ENCODE measurements at places on chromosomes 3 and 15.

- H3K27me3 ChIP-seq: no peaks in the 10 kb centered on the region
- no peak overlapping the region for H3K27ac ChIP-seq
- peaks cover 25% of the 10 kb centered on the region for H3K4me1 ChIP-seq
- H3K4me3 ChIP-seq: no peak overlapping the region
Observed at GRCh38 chr15:40243126-40243810, 4.4 kb downstream of the PAK6 start.

- H3K27ac ChIP-seq: no peak overlapping the region
- H3K27me3 ChIP-seq: no peaks in the 10 kb centered on the region
- no peak for DNase-seq
- H3K36me3 ChIP-seq: no peaks in the 10 kb centered on the region
- H3K4me3 ChIP-seq: no peak overlapping the region
Observed at GRCh38 chr15:61524086-61524485, 295.0 kb upstream of the RORA start.

- no peak overlapping the region for H3K4me3 ChIP-seq
- no peaks in the 10 kb centered on the region for H3K27me3 ChIP-seq
- no peaks in the 10 kb centered on the region for H3K36me3 ChIP-seq
- H3K27ac ChIP-seq: no peak overlapping the region
- DNase-seq: no peak
Observed at GRCh38 chr3:35789042-35789831, 149.9 kb downstream of the ARPP21 start.

DNA sequence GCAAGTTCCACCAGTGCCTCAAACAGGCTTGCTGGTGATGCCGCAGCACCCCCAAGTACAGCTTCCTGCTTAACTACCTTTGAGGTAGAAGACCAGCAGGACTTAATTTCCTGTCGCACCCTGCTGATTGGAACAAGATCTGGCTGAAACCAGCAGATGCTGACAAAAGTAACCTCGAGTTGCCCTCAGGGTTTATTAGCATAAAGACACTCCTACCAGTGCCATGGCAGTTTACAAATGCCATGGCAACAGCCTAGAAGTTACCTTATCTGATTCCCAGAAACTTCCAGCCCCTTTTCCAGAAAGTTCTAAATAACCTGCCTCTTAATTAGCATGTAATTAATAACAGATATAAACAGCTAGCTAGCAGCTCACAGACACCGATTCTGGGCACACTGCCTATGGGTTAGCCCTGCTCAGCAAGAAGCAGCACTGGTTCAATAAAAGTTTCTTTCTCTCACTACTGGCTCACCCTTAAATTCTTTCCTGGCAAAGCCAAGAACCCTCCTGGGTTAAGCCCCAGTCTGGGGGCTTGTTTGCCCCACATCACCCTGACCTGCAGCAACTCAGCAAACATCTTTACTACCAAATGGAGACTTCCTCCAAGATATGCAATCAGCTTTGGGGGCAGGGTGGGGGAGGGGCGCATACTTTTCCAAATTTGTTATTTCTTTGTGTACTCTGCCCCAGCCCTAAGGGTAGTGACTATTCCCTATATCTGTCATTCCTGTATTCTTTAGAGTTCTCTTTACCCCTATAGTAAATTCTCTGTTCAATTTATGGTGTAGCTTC lies 54.2 kb downstream of the MAP4 start:
- H3K4me3 ChIP-seq: no peak overlapping the region
- H3K27me3 ChIP-seq: no peaks in the 10 kb centered on the region
- H3K36me3 ChIP-seq: no peaks in the 10 kb centered on the region
- DNase-seq: no peak
- no peak overlapping the region for H3K27ac ChIP-seq

- no peak overlapping the region for H3K27ac ChIP-seq
- no peaks in the 10 kb centered on the region for H3K27me3 ChIP-seq
- no peak for DNase-seq
- no peaks in the 10 kb centered on the region for H3K4me1 ChIP-seq
Observed at GRCh38 chr3:146148468-146148931, 12.5 kb downstream of the PLOD2 start.

DNA sequence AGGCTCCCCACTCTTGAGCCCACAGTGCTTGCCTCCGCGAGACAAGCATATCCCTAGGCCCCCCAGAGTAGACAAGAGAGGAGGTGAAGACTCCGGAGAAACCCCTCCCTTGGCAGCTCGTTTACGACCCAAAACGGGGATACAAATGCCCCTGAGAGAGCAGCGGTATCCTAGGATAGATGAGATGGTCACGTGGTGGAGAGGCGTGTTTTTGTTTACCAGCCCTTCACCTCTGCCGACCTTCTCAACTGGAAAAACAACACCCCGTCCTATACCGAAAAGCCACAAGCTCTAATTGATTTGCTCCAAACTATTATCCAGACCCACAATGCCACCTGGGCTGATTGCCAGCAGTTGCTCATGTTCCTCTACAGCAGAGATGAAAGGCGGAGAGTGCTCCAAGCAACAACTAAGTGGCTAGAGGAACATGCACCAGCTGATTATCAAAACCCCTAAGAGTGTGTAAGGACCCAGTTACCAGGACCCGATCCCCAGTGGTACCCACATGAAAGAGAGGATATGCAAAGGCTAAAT lies 99.5 kb upstream of the OSBPL11 start:
- H3K4me3 ChIP-seq: no peak overlapping the region
- no peaks in the 10 kb centered on the region for H3K4me1 ChIP-seq
- no peaks in the 10 kb centered on the region for H3K27me3 ChIP-seq
- no peak for DNase-seq
- no peak overlapping the region for H3K27ac ChIP-seq

GRCh38 chr3:5757213-5757804 lies 569.8 kb downstream of the EDEM1 start:
- no peaks in the 10 kb centered on the region for H3K4me1 ChIP-seq
- H3K36me3 ChIP-seq: no peaks in the 10 kb centered on the region
- H3K27ac ChIP-seq: no peak overlapping the region
- no peak for DNase-seq

- no peaks in the 10 kb centered on the region for H3K36me3 ChIP-seq
- H3K4me3 ChIP-seq: no peak overlapping the region
- DNase-seq: no peak
- no peaks in the 10 kb centered on the region for H3K27me3 ChIP-seq
- H3K27ac ChIP-seq: no peak overlapping the region
Observed at GRCh38 chr3:128395500-128396162, 71.1 kb downstream of the DNAJB8 start.

GRCh38 chr3:104606812-104607211 lies 759.9 kb upstream of the ALCAM start:
- H3K36me3 ChIP-seq: no peaks in the 10 kb centered on the region
- no peak for DNase-seq
- H3K4me1 ChIP-seq: no peaks in the 10 kb centered on the region
- no peak overlapping the region for H3K27ac ChIP-seq
- no peaks in the 10 kb centered on the region for H3K27me3 ChIP-seq
- no peak overlapping the region for H3K4me3 ChIP-seq

GRCh38 chr15:51243774-51244173 lies 94.6 kb downstream of the CYP19A1 start:
- H3K36me3 ChIP-seq: no peaks in the 10 kb centered on the region
- no peaks in the 10 kb centered on the region for H3K4me1 ChIP-seq
- no peaks in the 10 kb centered on the region for H3K27me3 ChIP-seq
- H3K4me3 ChIP-seq: no peak overlapping the region
- DNase-seq: no peak

- H3K27ac ChIP-seq: peak overlapping the region; percentile 78
- H3K27me3 ChIP-seq: 0 out of 2 replicates have a peak, but pooled peaks cover 3% of the 10 kb centered on the region
- no peak overlapping the region for H3K4me3 ChIP-seq
- no peaks in the 10 kb centered on the region for H3K36me3 ChIP-seq
- H3K4me1 ChIP-seq: peaks cover 43% of the 10 kb centered on the region
Observed at GRCh38 chr15:69595009-69595791, 142.6 kb downstream of the RPLP1 start.

- peak; percentile 79 for DNase-seq
- H3K4me3 ChIP-seq: peak overlapping the region; percentile 82
- no peaks in the 10 kb centered on the region for H3K36me3 ChIP-seq
- no peak overlapping the region for H3K27ac ChIP-seq
- no peaks in the 10 kb centered on the region for H3K4me1 ChIP-seq
Observed at GRCh38 chr15:100849021-100849854, 30.4 kb upstream of the ALDH1A3 start.

DNA sequence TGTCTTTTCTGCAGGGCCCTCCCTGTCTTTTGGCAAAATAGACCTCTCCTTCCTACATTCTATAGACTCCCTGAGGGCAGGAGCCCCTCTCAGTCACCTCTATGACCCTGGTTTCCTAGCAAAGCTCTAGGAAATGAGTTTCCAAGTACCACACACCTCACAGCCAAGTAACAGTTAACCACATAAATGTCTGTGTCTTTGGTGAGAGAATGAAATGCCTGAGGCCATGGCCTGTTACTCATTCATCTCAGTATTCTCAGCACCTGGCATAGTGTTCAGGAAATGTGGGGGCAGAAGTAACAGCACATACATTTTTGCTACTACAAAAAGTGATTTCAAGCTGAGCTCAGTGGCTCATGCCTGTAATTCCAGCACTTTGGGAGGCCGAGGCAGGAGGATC lies 21.0 kb downstream of the RFT1 start:
- no peak for DNase-seq
- no peaks in the 10 kb centered on the region for H3K4me1 ChIP-seq
- H3K27ac ChIP-seq: no peak overlapping the region
- no peaks in the 10 kb centered on the region for H3K27me3 ChIP-seq
- H3K36me3 ChIP-seq: no peaks in the 10 kb centered on the region

DNA sequence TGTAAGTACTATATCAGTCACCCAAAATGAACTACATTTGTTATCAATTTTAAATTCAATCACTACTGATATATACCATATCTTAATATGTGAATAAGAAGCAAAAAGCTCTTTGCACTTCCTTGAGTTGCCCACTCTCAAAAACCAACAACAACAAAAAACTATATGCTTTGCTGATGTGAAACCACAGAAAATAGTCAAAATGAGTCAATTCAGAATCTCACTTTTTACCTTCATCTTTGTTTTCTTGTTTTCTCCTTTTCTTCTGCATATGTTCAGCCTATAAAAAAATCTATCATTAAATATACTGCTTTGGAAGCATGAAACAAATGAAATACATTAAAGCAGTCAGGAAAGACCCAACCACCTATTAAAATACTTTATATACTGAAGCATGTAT lies 80.7 kb downstream of the UBR1 start:
- H3K27me3 ChIP-seq: no peaks in the 10 kb centered on the region
- DNase-seq: no peak
- no peaks in the 10 kb centered on the region for H3K4me1 ChIP-seq
- no peak overlapping the region for H3K4me3 ChIP-seq
- 0 out of 2 replicates have a peak, but pooled peaks cover 3% of the 10 kb centered on the region for H3K36me3 ChIP-seq

DNA sequence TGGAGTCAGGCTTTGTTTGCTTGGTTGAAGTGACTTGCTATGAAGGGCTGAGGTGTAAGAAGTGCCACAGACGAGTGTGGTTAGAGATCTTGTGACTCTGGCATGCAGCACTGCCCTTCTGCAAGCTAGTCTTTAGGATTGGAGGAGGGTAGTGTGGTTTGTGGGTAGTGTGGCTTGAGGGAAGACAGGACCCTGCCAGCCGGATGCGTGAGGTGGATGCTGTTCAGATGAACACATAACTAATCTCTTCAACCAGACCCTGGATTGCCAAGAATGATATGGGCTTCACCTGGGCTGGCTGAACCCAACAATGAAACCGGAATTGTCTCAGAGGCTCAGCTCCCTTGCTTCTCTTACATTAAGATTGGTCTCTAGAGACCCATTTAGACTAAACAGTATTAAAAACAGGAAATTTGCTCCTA lies 32.7 kb downstream of the STARD9 start:
- no peak overlapping the region for H3K4me3 ChIP-seq
- no peaks in the 10 kb centered on the region for H3K4me1 ChIP-seq
- no peak overlapping the region for H3K27ac ChIP-seq

DNA sequence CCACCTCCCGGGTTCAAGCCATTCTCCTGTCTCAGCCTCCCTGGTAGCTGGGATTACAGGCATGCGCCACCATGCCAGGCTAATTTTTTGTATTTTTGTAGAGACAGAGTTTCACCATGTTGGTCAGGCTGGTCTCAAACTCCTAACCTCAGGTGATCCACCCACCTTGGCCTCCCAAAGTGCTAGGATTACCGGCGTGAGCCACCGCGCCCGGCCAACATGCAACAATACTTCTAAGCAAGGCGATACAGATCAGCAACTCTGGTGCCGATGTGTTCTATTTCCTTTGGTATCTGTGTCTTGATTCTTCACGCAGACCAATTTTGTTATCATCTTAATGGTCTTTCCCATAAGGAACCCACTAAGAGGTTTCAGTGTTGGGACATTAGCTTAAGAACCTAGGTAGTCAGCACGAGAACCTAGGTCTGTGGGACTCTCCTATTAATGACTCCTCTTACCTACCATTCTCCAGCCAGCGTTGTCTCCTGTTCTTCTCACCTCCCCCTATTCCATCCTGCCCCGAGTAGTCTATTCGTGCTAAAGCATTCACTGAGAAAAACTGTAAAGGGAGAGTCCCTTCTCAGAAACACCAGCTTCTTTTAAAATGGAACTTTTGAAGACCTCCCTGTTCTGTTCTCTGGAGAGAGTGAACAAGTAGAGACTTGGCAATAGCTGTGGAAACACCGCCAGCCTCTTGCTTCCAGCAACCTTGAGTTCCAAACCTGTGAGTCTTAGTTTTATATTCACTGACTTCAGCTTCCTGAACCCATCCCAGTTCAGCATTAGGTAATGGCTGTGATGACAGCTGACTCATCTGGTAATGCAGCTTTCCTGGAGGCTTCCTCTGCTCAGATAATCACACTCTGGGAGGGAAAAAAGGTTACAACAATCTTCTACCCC lies 61.2 kb downstream of the TSC22D2 start:
- peak overlapping the region; percentile 94 for H3K27ac ChIP-seq
- peak; percentile 43 for DNase-seq
- peaks cover 33% of the 10 kb centered on the region for H3K4me1 ChIP-seq
- no peaks in the 10 kb centered on the region for H3K36me3 ChIP-seq
- H3K27me3 ChIP-seq: no peaks in the 10 kb centered on the region

DNA sequence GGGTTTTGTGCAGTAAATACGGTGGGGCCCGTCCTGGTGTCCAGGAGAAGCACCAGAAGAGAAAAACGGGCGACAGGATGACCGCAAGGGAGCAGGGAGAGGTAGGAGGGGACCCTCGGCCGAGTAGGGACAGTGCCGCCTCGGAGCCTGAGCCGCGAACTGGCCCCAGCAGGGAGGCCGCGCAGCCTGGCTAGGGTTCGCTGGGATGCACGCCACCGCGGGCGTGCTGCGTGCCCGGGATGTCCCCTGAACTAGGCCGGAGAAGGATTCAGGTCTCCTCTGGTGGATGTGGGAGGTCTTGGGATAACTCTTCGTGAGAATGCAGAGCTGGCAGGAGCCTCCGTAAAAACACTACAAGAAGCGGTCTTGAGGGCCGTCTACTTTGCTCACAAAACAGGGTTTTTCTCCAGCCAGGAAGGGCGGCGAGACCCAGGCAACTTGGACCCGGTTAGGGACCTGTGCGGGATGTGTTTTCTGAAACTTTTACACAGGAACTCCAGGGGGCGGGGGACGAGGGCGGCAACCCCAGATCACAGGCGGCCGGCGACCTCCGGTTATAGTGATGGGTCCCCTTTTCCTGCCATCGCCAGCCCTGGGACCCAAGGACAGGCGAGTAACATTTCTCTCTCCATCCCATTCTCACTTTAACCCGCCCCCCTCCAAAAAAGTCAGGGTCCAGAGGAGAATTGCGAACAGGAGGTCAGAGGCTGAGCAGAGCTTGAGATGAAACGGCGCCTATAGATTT lies 35.5 kb downstream of the NR2F2 start:
- DNase-seq: no peak
- H3K36me3 ChIP-seq: no peaks in the 10 kb centered on the region
- H3K27ac ChIP-seq: no peak overlapping the region
- no peaks in the 10 kb centered on the region for H3K4me1 ChIP-seq

- H3K36me3 ChIP-seq: no peaks in the 10 kb centered on the region
- no peak for DNase-seq
- H3K4me1 ChIP-seq: no peaks in the 10 kb centered on the region
- H3K4me3 ChIP-seq: no peak overlapping the region
Observed at GRCh38 chr3:196378146-196378841, 40.1 kb upstream of the TM4SF19 start.
